ENCODE measurements at places on chromosomes 4 and X. TPM values are rescaled to one million over a fixed set of nuclear protein-coding genes. Genes with fewer than 3 reads are reported as not detected.
A peak's percentile ranks its signal among the peaks of the same experiment; 100 is the strongest.

DNA sequence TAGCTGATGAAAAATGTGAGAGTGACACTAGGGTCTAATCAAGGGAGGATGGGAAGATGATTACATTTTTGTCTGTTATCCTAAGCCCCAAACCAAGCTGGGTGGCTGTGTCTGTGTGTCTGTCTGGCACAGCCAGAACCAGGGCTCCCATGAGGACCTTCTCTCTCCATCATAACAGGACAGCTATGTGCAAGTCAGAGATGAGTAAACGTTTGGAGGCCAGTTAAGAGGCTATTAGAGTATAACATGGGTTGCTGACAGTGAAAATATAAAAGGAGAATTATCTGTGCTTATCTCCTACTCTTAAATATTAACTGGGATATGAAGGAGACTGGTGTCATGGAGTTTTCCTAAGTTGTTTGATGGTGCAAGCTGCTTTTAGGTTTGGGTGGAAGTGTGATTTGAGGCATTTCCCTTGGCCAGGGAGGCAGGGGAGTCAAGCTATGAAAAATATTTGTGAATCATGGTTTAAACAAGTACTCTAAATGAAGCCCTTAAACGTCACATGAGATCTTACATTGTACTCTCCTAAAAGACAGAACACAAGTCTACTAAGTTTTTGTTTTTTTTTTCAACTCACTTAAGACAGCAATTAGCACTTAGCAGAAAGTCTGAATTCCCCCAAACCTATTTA, 156.2 kb downstream of the ENOX2 start:
- no peak overlapping the region for H3K4me3 ChIP-seq
- H3K4me1 ChIP-seq, result no peaks in the 10 kb centered on the region
- H3K27ac ChIP-seq, result no peak overlapping the region

- H3K36me3 ChIP-seq, result no peaks in the 10 kb centered on the region
- no peak for DNase-seq
- H3K4me3 ChIP-seq, result no peak overlapping the region
- no peak overlapping the region for H3K27ac ChIP-seq
Measured at GRCh38 chr4:86551387-86551786, 42.7 kb upstream of the PTPN13 start.

DNA sequence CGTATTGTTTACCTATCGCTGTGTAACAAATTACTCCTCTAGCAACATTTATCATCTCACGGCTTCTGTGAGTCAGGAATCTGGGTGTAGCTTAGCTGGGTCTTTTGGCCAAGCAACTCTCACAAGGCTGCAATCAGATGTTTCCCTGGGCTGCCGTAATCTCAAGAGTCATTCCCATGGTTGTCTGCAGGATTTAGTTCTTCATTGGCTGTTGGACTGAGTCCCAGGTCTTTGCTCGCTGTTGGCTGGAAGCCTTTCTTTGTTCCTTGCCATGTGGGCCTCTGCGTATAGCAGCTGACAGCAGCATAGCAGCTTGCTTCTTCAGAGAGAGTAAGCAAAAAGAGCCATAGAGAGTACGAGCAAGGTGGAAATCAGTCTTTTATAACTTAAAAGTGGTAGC, 16.8 kb downstream of the POLR2B start:
- peaks cover 20% of the 10 kb centered on the region for H3K36me3 ChIP-seq
- H3K4me3 ChIP-seq, result no peak overlapping the region
- DNase-seq, result no peak
- H3K27me3 ChIP-seq, result no peaks in the 10 kb centered on the region

- no peak for DNase-seq
- no peaks in the 10 kb centered on the region for H3K36me3 ChIP-seq
- H3K27me3 ChIP-seq, result no peaks in the 10 kb centered on the region
- H3K4me3 ChIP-seq, result no peak overlapping the region
- H3K27ac ChIP-seq, result no peak overlapping the region
- H3K4me1 ChIP-seq, result no peaks in the 10 kb centered on the region
Measured at GRCh38 chr4:86963697-86964096, 28.9 kb downstream of the AFF1 start.

DNA sequence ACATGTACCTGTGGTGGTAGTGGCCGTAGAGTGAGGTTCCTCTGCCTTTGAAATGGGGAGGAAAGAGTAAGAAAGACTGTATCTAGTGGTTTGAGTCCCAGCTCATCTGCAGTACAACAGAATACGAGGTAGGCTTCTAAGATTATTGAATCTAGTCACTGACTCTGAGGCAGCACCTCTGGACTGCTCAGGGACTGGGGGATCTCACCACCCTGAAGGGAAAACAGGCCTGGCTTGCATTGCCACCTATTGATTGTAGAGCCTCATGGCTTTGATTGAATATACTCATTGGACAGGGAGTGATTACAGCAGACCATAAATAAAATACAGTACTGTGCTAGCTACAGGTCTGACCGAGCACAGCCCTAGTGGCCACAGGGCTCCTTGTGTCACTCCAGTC, 50.5 kb downstream of the GPR174 start:
- no peak overlapping the region for H3K27ac ChIP-seq
- no peaks in the 10 kb centered on the region for H3K36me3 ChIP-seq
- H3K4me1 ChIP-seq, result no peaks in the 10 kb centered on the region
- H3K27me3 ChIP-seq, result no peaks in the 10 kb centered on the region
- no peak overlapping the region for H3K4me3 ChIP-seq

DNA sequence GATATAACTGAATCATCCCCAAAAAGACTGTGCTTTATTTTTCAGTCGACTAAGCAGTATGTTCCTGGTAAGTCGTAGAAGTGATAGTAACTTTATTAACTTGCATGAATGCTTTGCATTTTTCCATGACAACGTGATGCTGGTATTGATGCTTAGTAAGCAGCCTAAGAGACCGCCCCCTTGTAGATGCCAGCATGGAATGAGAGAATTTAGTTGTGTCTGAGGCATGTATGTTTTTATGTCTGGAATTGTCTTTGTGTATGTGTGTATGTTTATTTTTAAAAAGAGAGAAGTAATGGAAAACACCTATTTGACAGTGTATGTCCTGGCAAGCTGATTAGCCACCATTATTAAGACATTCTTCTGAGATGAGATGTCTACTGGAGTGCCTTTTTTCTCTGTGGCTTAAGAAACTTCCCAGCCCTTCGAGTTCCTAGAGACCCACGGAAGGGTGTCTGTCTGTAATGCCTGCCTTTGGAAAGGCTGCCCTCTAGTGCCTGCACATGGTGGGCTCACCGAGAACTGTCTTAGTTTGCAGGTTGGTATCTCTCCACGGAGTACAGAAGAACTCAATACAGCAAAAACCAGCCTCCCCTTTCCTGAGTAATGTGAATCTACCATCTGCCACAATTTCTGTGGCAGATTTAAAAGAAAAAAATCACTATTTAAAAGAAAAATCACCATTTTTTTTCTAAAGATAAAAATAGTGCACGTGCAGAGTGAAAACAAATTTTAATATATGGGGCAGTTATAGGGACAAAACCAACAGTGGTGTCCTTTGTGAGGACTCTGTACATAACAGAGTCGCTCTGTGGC, 85.9 kb downstream of the AASDH start:
- H3K27ac ChIP-seq, result no peak overlapping the region
- no peaks in the 10 kb centered on the region for H3K36me3 ChIP-seq
- H3K4me1 ChIP-seq, result peaks cover 3% of the 10 kb centered on the region
- H3K27me3 ChIP-seq, result no peaks in the 10 kb centered on the region
- peak; percentile 65 for DNase-seq
- H3K4me3 ChIP-seq, result no peak overlapping the region

GRCh38 chr4:83010111-83010521, 507 bp downstream of the LIN54 start:
- DNase-seq, result no peak
- peak overlapping the region; percentile 80 for H3K4me3 ChIP-seq
- H3K36me3 ChIP-seq, result no peaks in the 10 kb centered on the region
- peak overlapping the region; percentile 70 for H3K27ac ChIP-seq

- no peaks in the 10 kb centered on the region for H3K27me3 ChIP-seq
- no peak overlapping the region for H3K27ac ChIP-seq
- H3K4me3 ChIP-seq, result no peak overlapping the region
- no peak for DNase-seq
Measured at GRCh38 chr4:101163936-101164335, 183.4 kb downstream of the PPP3CA start.

DNA sequence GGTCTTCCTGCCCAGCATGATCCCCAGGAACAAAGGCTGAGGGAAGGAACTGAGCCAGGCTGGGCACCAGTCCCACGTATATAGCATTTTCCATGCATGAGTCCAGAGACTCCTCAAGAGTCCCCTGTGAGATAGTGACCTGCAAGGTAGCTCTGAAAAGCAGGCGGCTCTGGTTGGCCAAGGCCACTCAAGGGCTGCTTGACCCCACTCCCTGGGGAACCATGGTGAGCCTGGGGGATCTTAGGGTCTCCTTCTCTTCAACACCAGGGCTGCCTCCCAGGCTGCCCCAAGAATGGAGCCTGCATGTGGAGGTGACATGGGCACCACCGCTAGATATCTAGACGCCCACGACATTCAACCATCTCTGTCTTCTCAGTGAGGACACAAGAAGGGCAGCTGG, 79.2 kb downstream of the SLC2A9 start:
- no peak overlapping the region for H3K4me3 ChIP-seq
- no peak for DNase-seq
- no peaks in the 10 kb centered on the region for H3K27me3 ChIP-seq
- no peaks in the 10 kb centered on the region for H3K36me3 ChIP-seq
- no peak overlapping the region for H3K27ac ChIP-seq

DNA sequence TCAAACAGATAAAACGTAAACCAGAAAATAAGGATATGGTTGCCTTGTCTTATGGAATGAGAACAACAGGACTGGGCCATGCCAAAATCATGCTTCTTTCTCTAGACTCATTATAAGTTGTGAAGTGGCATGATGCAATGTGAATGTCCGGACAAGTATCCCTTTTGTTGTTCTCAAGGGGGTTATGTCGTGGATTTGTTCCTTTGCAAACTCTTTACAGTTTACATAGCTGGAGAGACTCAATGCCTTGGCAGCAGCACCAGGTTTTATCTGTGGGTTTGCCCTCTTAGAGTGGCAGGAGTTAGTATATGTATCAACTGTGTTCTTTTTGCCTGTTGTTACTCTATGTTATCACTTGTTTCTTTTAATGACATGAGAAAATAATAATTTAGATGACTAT, 41.4 kb downstream of the SPRY1 start:
- H3K27ac ChIP-seq, result peak overlapping the region; percentile 84
- no peaks in the 10 kb centered on the region for H3K36me3 ChIP-seq
- peaks cover 7% of the 10 kb centered on the region for H3K4me1 ChIP-seq
- no peak for DNase-seq

DNA sequence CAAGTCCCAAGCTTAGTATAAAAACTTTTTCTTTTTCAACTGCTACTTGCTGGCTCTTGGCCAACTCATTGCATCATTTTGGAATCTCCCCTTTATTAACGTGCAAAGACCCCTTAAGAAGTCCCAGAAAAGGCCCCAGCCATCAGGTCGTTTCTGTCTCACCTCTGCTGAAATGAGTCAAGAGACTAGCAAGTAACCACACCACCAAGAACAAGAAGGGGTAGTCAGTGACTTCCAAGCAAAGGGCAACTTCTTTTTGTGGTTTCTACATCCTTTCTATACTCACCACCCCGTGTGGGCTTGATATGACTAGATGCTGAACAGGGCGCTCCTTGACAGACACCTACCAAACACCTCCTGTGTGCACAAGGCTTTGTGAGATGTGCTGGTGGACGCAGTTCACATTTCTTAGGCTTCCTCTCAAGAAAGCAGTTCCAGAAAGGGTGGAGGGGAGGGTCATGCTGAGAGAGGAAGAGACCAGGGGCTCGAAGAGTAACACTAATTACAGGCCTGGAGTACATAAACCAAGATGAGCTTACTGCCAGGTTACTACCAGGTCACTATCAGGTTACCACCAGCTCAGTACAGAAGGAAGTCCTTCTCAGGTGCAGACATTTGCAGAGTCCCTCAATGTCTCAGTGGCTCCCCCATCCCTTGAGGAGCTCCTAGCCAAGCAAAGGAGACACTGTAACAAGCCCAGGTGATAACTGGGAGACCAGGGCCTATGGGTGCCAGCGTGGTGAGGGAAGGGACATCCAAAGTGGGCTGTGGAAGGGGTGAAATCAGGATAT, 19.3 kb downstream of the JAKMIP1 start:
- H3K4me1 ChIP-seq, result no peaks in the 10 kb centered on the region
- no peak overlapping the region for H3K4me3 ChIP-seq
- no peak overlapping the region for H3K27ac ChIP-seq
- DNase-seq, result no peak
- H3K36me3 ChIP-seq, result no peaks in the 10 kb centered on the region

DNA sequence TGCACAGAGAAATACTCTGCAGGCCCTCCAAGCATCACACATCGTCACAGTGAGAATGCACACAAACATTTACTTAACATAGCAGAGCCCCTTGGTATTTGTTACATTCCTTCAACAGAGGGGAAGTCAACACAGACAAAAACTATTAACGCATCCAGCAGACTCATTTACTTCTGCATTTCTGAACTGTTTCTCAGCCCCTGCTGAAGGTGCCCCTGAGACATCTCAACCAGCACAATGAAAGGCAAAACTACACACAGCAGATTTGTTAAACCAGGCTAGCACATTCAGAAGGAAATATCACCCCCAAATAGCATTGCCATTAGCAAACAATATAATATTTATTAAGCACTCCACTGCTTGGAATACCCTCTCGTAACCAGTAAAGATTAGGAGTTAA, 367.0 kb downstream of the RAB28 start:
- no peak overlapping the region for H3K27ac ChIP-seq
- no peaks in the 10 kb centered on the region for H3K36me3 ChIP-seq
- H3K4me3 ChIP-seq, result no peak overlapping the region
- H3K27me3 ChIP-seq, result no peaks in the 10 kb centered on the region
- no peaks in the 10 kb centered on the region for H3K4me1 ChIP-seq
- DNase-seq, result no peak

DNA sequence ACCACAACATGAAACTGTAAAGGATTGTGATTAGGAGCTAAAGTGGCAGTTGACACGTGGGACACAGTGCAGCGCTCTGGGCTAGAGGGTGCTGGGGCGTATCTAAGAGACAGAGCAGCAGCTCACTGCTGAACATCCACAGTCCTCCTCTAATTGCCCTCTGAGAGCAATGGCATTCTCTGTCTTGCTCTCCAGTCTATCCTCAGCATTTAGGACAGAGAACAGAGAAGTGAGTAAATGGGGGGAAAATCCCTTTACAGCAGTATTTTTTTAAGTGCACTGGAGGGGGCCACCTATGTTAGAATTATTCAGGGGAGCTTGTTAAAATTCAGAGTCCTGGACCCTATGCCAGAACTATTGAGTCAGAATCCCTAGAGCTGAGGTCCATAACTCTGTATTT, 4.2 kb upstream of the TMEM154 start:
- H3K27ac ChIP-seq, result no peak overlapping the region
- peaks cover 4% of the 10 kb centered on the region for H3K27me3 ChIP-seq
- DNase-seq, result no peak
- no peak overlapping the region for H3K4me3 ChIP-seq
- H3K36me3 ChIP-seq, result no peaks in the 10 kb centered on the region
- H3K4me1 ChIP-seq, result no peaks in the 10 kb centered on the region

- H3K27me3 ChIP-seq, result no peaks in the 10 kb centered on the region
- no peak overlapping the region for H3K27ac ChIP-seq
- no peaks in the 10 kb centered on the region for H3K36me3 ChIP-seq
- H3K4me1 ChIP-seq, result no peaks in the 10 kb centered on the region
Measured at GRCh38 chr4:139815778-139816601, 150.4 kb downstream of the MGST2 start.

GRCh38 chrX:30246769-30247489, at the start of gene MAGEB1:
TSS of gene MAGEB1 (plus strand) at chrX:30247146. CDS start at chrX:30250494, 3,348 bp downstream.
- no peak within 1 kb of the TSS for H3K27ac ChIP-seq
- no peak for DNase-seq
- no peak within 1 kb of the TSS for H3K4me3 ChIP-seq
- H3K27me3 ChIP-seq, result no peaks in the 10 kb centered on the region
- no peaks in the 10 kb centered on the region for H3K36me3 ChIP-seq

The CT47A1 gene
- total RNA-seq, result not detected

The CASK gene
- total RNA-seq, result 33.5 TPM

The TRMT2B gene
- total RNA-seq, result 39.7 TPM

The CDX4 gene
- total RNA-seq, result not detected

The RIBC1 gene
- total RNA-seq, result 1.1 TPM

The PHEX gene
- 0.23 TPM for total RNA-seq

The BTC gene
- 0.08 TPM for total RNA-seq

All from Panc1 (cell line).